ENCODE measurements at places on chromosomes 2 and 18. TPM values are rescaled to one million over a fixed set of nuclear protein-coding genes. Genes with fewer than 3 reads are reported as not detected.

REG1A gene
- total RNA-seq, result not detected

BCL2 gene
- 19.6 TPM for total RNA-seq

DNA sequence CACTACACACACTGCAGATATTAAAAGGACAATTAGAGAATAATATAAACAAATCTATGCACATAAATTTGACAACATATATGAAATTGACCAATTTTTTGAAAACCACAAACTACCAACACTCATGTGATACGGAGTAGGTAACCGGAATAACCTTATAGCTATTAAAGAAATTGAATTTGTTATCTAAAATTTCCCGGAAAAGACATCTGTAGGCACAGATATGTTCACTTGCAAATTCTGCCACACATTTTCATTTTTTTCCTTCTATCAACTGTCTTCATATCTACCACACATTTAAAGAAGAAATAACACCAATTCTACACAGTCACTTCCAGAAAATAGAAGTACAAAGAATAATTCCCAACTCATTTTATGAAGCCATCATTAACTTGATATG lies 22.4 kb downstream of the NLRC4 start:
- no peaks in the 10 kb centered on the region for H3K4me1 ChIP-seq
- H3K36me3 ChIP-seq, result no peaks in the 10 kb centered on the region
- no peak overlapping the region for H3K27ac ChIP-seq
- no peak overlapping the region for H3K4me3 ChIP-seq
- no peak for DNase-seq
- H3K27me3 ChIP-seq, result no peaks in the 10 kb centered on the region

PCARE gene
- not detected for total RNA-seq

- no peak for DNase-seq
- H3K27me3 ChIP-seq, result peaks cover 4% of the 10 kb centered on the region
- no peaks in the 10 kb centered on the region for H3K36me3 ChIP-seq
- H3K4me3 ChIP-seq, result no peak overlapping the region
Measured at GRCh38 chr2:207296265-207296948, 130.7 kb upstream of the KLF7 start.

DNA sequence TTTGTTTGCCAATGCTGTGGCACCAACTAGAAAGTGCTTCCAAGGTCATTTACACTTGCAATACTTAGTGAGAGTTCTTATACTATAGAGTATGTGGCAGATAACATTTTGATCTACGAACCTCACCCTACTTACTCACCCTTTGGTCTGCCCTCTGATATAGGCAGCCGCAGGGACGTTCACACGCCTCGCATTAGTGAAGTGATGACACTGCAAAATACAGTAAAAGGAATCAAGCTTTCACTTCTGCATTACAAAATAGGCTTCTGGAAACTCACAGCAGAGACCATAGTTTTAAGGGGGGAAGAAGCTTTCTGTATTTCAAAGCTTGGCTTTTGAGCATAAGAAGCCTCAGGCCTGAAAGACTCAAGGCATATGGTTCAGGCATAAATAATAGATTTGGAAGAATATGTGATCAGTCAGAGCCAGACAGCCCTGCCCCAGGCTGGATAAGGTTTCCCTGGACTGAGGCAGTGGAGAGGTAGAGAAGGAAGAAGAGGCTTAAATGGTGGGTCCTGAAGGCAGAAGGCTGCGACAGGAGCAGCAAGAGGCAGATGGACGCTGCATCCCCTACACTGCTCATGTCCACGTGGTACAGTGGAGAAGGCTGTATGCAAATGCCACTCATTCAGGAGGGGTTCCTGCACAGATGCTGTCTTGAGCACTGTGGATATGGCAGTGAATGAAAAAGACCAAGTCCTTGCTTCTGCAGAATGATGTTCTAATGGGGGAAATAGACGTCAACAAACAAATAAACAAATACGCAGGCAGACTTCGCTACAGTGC lies 63.1 kb downstream of the FECH start:
- no peak overlapping the region for H3K4me3 ChIP-seq
- H3K27me3 ChIP-seq, result no peaks in the 10 kb centered on the region
- H3K4me1 ChIP-seq, result no peaks in the 10 kb centered on the region

DNA sequence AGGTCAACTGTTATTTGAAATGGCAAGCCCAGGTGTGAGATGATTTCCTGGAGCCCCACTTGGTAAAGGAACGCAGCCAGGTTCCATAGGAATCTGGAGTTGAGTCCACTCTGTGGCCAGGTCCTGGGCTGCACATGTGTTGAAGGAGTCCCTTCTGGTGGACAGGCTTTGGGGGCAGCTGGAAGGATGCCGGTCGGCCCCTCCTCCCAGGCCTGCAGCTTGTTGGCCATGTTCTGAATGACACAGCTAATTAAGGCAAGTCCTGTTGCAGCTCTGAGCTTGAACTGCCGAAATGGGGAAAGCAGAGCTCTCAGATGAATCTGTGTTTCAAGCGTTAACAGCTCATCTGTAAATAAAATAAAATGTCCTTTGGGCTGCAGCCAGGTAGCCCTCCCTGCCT lies 23.8 kb downstream of the EN1 start:
- no peaks in the 10 kb centered on the region for H3K36me3 ChIP-seq
- no peak overlapping the region for H3K27ac ChIP-seq
- H3K4me1 ChIP-seq, result no peaks in the 10 kb centered on the region
- no peak for DNase-seq
- H3K27me3 ChIP-seq, result peaks cover 37% of the 10 kb centered on the region

DNA sequence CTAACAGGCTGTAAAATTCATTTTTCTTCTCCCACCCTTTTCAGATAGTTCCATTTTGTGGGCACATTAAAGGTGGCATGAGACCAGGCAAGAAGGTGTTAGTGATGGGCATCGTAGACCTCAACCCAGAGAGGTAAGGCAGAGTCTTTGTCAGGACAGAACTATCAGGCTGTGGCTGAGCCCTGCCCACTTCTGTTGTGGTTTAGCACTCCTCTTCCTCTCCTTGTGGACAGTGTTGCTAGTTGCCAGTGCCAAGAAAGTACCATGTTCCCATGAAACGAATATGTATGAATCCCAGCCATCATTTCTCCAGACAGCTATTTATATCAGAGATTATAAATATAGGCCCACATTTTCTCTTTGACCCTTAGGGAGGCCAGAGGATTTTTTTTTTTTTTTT lies 1.6 kb downstream of the LGALSL start:
- no peaks in the 10 kb centered on the region for H3K27me3 ChIP-seq
- DNase-seq, result no peak
- H3K4me1 ChIP-seq, result peaks cover 13% of the 10 kb centered on the region
- no peak overlapping the region for H3K27ac ChIP-seq

DNA sequence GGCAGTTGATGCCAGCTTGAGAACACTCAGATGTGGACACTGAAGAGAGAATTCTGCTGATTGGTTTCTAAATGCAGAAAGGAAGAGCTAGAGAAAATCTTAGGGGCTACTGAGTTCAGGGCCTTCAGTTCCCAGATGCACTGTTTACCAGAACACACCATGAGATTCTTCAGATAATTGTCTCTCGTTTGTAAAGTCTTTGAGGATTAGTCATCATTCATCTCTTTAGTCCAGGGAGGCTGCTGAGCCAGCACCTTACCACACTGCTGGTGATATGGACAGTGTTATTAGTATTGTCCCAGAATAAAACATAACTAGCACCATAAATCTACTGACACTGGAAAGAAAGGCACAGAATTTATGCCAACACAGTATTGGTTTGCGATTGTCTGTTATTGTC lies 690.8 kb upstream of the CELF4 start:
- DNase-seq, result no peak
- no peak overlapping the region for H3K27ac ChIP-seq

- peaks cover 18% of the 10 kb centered on the region for H3K4me1 ChIP-seq
- no peak overlapping the region for H3K4me3 ChIP-seq
- no peaks in the 10 kb centered on the region for H3K36me3 ChIP-seq
- H3K27ac ChIP-seq, result no peak overlapping the region
Measured at GRCh38 chr2:223576873-223577272, 25.3 kb downstream of the SCG2 start.

DNA sequence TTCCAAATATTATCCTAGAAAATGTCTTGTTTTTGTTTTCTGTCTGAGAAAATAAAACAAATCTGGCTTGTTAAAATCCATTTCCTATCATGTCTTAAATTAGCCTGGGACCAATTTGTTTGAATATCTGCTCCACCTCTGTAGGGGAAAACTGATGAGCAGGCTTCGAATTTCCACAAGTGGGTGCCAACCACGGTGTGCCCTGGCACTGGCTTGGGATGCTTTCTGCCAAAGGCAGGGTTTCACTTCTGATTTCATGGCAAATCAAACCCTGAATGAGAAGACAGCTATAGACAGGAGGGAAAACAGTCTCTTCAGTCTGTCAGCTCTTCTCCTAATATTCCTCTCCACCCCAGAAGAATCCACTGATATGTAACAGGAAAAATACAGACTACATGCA lies 33.7 kb upstream of the STAT4 start:
- H3K4me1 ChIP-seq, result no peaks in the 10 kb centered on the region
- H3K4me3 ChIP-seq, result no peak overlapping the region
- H3K27me3 ChIP-seq, result no peaks in the 10 kb centered on the region
- H3K27ac ChIP-seq, result no peak overlapping the region
- no peaks in the 10 kb centered on the region for H3K36me3 ChIP-seq
- no peak for DNase-seq

GRCh38 chr2:215313255-215313613 lies 1.4 kb downstream of the ATIC start:
- H3K4me1 ChIP-seq, result peaks cover 15% of the 10 kb centered on the region
- no peaks in the 10 kb centered on the region for H3K27me3 ChIP-seq
- peak overlapping the region; percentile 67 for H3K4me3 ChIP-seq
- H3K27ac ChIP-seq, result peak overlapping the region; percentile 44
- DNase-seq, result no peak
- H3K36me3 ChIP-seq, result peaks cover 26% of the 10 kb centered on the region

DNA sequence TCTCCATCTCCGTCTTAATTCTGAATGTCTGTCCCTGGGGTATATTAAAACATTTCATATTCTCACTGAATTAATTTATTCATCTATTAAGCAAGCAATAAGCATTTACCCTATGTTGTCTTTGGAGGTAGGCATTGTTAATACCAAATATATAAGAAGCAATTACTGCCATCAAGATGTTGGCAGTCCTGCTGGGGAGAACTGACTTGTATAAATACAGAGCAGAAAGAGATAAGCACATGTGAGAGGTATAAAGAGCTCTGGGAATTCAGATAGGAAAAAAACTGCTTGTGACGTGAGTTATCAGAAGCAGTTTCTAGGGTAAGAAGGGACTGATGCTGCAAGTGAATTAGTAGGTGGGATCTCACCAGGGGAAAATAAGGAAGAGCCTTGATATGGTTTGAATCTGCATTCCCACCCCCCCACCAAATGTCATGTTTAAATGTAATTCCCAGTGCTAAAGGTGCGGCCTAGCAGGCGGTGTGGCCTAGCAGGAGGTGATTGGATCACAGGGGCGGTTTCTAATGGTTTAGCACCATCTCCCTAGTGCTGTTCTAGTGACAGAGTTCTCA lies 286.8 kb downstream of the RAD51AP2 start:
- H3K36me3 ChIP-seq, result no peaks in the 10 kb centered on the region
- DNase-seq, result no peak
- H3K27me3 ChIP-seq, result no peaks in the 10 kb centered on the region
- no peak overlapping the region for H3K27ac ChIP-seq

RGPD3 gene
- total RNA-seq, result 0.57 TPM

ASTL gene
- not detected for total RNA-seq

MYCN gene
- 3.4 TPM for total RNA-seq

DNA sequence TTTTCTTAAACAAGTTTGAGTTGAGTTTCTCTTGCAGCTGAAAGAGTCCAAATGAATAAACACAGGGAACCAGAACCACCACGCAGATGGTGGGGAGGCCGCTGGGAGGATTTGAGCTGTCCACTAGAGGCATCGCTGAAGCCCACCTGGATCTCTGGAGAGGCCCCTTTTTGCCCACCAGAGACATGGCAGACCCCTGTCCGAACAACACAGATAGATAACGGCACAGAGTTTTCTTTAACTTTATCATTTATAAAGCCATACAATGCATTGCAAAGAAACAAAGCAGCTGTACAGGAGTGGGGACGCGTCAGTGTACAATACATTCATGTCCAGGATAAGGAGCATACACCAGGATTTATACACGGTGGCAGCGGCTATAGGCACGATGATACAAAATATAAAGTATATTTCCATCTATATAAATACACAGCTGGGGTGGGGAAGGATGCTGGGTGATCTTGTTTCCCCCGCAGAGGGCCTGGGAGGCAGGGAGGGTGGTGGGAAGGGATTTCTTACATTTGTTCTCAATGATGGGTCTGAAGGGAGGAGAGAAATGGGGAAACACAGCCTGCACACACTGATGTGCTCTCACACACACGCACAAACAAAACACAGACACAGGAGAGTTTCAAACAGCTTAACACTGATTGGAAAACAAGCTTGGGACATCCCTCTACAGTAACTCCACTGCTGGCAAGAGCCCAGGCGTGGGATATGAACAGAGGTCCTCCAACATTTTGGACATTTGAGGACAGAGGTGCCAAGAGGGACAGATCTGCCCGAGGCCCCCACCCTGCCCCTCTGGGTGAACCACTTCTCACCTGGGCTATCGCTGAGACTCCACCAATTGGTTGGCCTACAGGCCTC lies 203.0 kb downstream of the TNS1 start:
- no peak overlapping the region for H3K27ac ChIP-seq
- no peaks in the 10 kb centered on the region for H3K36me3 ChIP-seq
- no peak overlapping the region for H3K4me3 ChIP-seq
- H3K4me1 ChIP-seq, result no peaks in the 10 kb centered on the region

DNA sequence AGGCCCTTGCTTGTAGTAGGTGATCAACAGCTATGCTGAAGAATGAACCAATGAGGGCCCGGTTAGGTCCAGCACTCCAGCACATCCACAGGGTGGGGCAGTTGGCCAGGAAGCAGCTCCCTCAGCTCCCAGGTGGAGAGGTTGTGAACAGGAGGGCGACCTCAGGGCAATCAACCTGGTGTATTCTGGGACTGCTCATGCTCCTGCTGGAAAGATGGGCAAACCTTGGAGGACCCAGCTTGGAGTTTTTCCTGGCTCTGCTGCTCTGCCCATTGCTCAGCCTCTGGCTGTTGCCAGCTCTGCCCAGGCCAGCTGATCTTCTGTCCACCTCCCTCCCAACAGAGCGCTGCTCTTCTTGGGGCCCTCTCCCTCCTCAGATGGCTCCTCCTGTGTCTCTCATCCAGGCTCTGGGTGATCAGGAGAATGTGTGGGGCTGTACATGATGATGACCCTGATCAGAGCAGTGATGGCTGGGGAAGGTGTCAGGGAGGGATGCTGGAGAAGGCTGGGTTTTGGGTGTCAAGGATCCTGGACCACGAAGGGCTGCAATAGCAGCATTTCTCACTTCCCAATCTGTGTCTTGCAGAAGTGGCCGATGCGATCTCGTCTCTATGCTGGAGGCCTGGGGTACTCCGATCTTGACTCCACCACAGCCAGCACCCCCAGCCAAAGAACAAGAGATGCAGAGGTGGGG lies 3.4 kb downstream of the TCF23 start:
- H3K4me1 ChIP-seq, result no peaks in the 10 kb centered on the region
- no peak overlapping the region for H3K4me3 ChIP-seq
- no peaks in the 10 kb centered on the region for H3K36me3 ChIP-seq
- no peak overlapping the region for H3K27ac ChIP-seq
- no peaks in the 10 kb centered on the region for H3K27me3 ChIP-seq

All from A673 (cell line).